ENCODE measurements at places on chromosomes 6 and 20.

GRCh38 chr6:72554761-72555221 lies 67.1 kb upstream of the KCNQ5 start:
- no peak for DNase-seq

GRCh38 chr6:136718476-136718875 lies 73.8 kb downstream of the MAP3K5 start:
- DNase-seq, result no peak

DNA sequence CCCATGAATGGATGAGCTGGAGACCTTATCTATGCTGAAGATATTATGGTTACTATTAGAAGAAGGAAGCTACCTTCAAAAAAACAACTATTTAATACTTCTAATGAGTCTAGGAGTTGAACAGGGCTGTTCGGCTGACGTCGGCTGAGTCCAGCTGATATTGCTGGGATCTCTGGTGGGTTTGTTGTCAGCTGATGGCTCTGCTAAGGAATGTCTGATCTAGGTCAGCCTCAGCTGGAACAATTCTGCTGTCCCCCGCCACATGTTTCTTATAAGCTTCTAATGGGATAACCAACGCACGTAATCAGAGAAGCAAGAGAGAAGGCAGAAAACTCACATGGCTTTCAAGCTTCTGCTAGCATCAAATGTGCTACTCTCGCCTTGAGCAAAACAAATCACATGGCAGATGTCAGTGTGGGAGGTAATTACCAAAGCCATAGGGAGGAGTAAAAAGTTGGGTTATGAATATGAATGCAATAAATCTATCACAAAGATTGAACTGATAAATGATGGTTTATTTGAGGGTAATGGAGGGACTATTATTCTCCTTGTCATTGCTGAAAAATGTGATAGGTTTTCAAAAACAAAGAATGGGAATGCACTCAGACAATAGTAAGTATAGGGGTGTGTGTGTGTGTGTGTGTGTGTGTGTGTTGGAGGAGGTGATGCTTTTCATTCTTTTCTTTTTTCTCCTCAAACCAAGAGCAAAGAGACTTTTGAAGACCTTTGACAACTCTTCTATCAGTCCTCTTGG lies 71.5 kb downstream of the BTBD3 start:
- DNase-seq, result no peak

GRCh38 chr20:61328911-61329558 lies 77.0 kb downstream of the CDH4 start:
- peak; percentile 49 for DNase-seq

GRCh38 chr6:51213811-51214210 lies 395.1 kb downstream of the TFAP2B start:
- DNase-seq, result no peak

DNA sequence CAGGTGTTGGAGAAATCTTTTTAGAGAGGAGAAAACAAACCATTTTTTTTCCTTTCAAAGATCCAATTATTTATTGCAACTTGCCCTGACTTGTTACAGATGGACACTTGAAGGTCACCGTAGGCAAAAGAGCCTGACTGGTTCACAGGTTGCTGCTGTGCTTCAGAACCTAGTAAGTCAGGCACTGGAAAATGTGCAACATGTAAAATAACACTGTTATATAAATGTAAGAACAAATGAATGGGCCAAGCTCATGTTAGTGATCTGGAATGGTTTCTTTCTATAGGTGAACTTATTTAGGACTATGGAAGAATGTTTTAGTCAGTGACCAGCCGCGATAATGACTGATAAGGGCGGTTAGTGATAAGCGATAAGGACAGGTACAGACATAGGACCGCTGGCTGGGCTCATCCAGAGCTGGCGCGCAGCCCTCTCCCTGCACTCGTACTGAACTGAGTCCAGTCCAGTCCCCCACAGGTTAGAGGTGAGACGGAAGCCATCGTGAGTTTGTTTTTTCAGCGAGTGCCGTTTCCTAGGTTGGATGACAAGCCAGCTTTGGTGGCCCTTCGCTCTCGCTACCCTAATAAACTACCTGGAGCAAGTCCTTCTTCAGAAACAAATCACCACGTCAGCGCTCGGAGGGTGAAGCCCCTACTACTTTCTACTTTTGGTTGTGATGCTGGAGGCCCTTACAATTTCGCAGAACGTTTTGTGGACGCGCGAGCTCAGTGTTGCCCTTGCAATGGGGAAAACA lies 94.4 kb upstream of the PRDM1 start:
- no peak for DNase-seq

DNA sequence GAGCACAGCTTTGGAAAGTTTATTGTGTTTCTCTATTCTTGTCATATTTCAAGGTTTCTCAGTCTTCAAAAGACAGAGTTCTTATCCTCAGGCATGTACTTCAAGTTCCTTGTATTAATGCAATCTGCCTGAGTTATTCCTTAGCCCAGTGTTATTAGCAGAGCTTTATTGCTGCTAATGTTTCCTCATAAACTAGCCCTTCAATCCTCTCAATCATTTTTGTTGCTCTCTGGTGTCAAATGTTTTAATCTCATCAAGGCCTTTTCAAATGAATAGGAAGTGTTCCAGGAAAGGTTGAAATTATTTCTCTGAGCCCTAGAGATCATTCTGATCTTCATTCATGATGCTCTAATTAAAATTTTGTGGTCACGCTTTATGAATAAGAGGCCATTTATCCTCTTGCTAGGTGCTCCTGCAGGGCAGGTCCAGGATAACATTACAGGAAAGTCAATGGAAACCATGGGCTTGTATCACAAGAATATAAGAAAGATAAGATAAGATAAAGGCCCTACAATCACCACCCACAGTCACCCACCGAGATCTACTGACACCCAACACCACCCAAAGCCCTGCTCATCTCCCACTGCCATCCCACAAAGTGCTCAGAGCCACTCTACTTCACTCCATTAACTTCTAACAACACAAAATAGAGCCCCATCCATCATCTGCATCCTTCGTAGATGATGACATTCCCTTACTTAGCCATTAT lies 125.9 kb downstream of the COL9A1 start:
- no peak for DNase-seq

- peak; percentile 78 for DNase-seq
These were observed 95.9 kb downstream of the NFATC2 start for GRCh38 chr20:51446656-51447055.

DNA sequence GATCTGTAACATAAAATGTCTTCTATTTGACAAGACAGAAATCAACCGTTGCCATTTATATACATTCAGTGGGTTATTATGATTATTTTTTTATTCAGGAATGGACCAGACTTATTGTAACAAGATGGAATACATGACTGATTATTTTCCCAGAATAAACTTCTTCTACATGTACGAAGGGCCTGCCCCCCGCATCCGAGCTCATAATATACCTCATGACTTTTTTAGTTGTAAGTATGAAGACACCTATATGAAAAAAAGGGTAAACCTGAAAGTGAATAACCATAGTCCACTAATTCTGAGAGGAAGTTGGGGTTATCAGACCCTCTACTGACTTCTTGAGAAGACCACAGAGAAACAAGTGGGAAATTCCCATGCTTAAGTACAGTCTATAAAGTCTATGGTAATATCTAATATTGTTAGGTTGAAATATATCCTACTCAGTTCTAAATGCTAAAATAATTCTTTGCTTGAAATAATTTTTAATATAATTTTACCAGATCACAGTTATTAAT lies 15.9 kb downstream of the OR2A4 start:
- DNase-seq, result no peak

DNA sequence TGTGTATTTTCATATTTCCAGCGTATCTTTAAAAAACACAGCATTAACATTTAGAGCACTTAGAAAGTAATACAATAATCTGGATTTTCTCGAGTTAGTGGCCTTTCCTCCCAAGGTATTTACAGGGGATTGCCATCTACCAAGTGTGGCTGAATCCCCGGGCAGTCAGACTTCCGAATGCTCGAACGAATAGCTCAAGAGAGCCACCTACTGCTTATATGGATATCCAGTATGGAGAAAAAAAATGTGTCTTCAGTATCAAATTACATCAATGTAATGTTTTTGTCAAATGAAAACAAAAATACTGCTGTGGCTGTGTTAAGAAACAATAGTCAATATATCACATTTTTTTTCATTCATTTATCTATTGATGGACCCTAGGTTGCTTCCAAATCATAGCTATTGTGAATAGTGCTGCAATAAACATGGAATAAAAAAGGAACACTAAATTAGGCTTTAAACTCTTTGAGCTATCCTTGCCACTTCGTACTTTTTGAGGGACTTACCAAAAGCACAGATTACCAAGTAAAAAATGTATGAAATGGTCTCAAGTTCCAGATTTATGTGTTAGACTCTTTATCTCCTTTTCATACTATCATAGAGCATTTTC lies 654.5 kb upstream of the PTCHD4 start:
- DNase-seq, result peak; percentile 57

DNA sequence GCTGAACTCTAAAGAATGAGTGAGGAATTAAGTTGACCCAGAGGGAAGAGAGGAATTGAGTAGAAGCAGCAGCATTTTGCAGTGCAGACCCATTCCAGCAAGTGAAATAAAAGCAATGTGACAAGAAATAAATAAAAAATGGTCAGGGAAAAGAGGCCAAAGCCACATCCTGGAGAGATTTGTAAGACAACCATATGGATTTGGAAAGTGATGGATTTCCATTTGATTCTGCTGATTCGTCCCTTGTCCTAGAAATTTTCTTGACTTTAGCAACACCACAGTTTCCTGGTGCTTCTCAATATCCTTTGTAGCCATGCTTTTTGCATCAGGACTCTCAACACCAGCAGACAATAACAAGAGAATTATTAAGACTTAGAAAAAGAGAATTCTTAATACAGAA lies 29.8 kb downstream of the ANKEF1 start:
- DNase-seq, result no peak

- no peak for DNase-seq
These were observed 260.5 kb upstream of the MARCKS start for GRCh38 chr6:113596387-113597230.

- DNase-seq, result no peak
These were observed 139.5 kb downstream of the ALDH8A1 start for GRCh38 chr6:134810402-134810801.

DNA sequence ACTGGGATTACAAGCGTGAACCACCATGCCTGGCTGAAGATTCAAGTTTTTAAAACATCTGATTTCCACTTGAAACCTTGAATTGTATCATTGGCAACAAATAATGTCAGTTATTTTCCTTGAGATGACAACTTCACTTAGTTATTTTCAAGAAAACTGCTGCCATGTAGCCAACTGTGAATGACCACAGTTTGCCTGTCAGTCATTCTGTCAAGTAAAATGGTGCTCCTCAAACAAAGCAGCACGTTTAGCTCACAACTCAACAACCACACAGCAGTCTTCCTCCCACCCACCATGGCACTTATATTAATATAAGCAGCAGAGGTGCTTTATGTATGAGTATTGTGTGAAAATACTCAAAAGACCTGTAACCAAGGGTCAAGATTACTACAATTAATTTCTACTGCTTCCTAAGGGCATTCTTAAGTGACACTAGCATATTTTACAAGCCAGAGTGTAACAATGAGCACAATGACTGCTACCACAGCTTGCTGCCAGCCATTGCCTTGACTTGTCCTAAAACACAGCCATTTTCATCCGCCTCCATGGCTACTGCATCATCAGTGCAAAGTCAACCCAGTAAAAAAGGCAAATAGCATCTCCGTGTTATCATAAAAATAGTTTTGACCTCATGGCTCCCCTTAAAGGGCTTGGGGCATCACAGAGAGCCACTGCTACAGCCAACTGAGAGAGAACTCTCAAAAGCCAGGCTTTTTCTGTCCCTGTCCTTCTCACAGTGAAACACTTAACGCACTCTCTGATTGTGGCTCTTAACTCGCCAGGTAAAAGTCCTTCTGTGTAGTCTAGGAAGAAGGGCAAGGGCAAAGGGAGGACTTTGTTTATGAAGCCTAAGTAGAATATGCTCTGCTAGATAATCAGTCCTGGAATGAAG lies 96.4 kb upstream of the TAB2 start:
- DNase-seq, result no peak

DNA sequence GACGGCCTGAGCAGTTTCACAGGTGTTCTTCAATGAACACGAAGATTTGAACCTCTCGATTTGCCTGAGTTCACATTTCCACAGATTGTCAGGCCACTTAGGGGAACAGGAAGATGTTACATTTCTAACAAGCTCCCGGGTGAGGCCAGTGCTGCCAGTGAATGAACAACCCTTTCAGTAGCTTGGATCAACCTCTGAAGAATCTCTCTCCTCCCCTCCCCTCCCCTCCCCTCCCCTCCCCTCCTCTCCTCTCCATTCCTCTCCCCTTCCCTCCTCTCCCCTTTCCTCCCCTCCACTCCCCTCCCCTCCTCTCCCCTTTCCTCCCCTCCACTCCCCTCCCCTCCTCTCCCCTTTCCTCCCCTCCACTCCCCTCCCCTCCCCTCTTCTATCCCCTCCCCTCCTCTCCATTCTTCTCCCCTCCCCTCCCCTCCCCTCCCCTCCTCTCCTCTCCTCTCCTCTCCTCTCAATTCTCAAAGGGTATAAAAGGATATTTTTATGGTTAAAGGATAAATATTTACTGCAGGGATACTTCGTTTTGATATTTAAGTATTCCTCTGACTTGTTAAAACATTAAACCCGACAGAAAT lies 114.1 kb upstream of the INSM1 start:
- DNase-seq, result no peak

DNA sequence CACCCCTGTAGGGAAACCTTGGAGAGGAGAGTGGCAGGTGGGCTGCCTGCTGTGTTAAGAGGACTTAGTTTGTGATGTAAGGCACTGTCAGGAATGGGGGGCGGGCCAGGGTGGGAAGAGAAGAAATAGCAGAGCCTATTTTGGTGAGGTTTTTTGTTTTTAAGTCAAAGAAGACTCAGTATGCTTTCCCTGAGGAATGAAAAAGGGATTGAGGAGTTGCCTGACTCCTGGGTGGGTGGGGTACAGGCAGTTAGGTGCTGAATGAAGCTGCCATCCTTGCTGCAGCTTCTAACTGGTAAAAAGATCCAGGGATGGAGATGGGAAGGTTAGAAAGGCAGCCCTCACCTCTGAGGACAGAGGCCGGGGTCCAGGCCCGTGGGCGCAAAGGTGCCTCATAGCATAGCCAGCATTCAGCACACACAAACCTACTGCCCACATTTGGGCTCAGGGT lies 37.9 kb downstream of the PLCG1 start:
- DNase-seq, result no peak

- DNase-seq, result no peak
These were observed 293.7 kb upstream of the RSPO3 start for GRCh38 chr6:126824815-126825214.

GRCh38 chr20:50838707-50839385 lies 44.0 kb downstream of the BCAS4 start:
- no peak for DNase-seq

- DNase-seq, result no peak
These were observed 550.3 kb upstream of the JARID2 start for GRCh38 chr6:14695579-14695978.

DNA sequence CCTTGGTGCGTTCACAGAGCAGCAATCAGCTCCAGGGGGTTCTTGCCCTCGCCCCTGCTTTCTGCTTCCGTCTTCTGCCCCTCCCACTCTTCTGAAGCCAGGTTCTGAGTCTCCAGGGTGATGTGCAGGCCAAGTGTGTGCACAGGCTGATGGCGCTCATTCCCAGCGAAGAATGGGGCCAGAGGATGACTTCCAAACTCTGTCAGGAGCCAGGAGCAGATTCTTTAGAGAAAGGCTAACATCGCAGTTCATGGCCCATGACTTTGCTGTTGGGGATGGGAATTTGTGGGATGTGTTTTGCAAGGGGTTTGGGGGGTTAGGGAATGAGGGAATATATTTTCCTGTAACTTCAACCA lies 56.1 kb upstream of the CCN6 start:
- no peak for DNase-seq
